NCI-H1436 (cell line): ENCODE measurements at places on chromosomes 6 and 20.

GRCh38 chr6:138101946-138102731 lies 5.1 kb downstream of the PERP start:
- DNase-seq, result no peak

- no peak for DNase-seq
Observed at GRCh38 chr6:103113416-103113815, 1719.9 kb downstream of the GRIK2 start.

DNA sequence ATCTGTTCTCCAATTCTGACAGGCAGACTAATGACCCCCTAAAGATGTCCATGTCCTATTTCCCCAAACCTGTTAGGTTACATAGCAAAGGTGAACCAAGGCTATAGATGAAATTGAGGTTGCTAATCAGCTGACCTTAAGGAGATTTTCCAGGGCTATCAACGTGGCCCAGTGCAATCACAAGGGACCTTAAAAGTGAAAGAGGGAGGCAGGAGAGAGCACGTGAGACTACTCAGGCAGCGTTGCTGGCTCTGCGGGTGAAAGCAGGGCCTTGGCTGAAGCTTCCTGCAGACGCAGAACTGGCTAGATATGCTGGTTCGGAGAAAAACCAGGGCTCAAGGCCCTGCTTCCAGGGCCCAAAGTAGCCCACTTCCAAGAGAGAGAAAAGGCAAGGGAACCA lies 78.7 kb downstream of the NCOA7 start:
- no peak for DNase-seq

- no peak for DNase-seq
Observed at GRCh38 chr6:149046164-149046821, 271.2 kb upstream of the TAB2 start.

DNA sequence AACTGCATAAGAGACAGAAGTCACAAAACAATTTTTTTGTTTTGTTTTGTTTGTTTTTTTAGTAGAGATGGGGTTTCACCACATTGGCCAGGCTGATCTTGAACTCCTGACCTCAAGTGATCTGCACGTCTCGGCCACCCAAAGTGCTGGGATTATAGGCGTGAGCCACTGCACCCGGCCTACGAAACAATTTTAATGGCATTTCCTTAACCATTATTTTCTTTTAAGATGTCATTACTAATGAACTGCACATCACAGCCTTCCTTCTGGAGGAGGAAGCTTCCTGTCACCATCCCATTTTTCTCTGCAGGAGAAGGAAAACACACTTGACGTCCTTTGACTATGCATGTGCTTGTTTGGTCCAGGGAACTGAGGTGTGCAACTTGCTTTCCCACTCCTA lies 125.3 kb upstream of the AKIRIN2 start:
- DNase-seq, result no peak

GRCh38 chr6:36505744-36506534 lies 41.3 kb downstream of the STK38 start:
- no peak for DNase-seq

DNA sequence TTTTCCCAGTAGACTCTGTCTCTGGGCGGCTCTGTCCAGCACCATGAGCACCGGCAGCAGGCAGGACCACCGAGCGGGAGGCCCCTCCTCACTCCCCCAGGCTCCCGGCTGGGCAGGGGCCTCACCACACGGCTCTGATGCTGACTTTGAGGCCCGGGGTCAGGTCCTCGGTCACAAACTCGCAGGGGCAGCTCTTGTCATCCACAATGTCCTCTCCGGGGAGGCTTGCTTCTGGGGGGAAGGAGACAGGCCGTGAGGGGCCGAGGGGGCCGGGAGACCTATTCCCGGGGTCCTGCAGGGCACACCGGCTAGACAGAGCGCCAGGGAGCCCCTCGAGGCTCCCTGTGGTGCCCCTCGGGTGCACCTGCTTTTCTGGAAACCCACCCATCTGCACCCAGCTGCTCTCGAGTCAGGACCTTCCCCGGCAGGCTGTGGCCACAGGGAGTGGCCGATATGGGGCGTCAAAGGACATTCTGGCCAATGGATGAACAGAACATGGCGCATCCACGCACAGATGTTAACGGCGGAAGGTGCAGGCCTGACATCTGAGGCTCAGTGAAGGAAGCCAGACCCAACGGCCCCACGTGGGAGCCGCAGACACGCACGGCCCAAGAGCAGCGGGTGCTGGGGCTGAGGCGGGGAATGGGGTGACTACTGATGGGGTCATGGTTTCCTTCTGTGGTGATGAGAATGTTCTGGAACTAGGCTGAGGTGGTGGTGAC lies 53.0 kb upstream of the CHRNA4 start:
- no peak for DNase-seq

- no peak for DNase-seq
Observed at GRCh38 chr6:116238083-116238482, 15.8 kb downstream of the TSPYL4 start.

DNA sequence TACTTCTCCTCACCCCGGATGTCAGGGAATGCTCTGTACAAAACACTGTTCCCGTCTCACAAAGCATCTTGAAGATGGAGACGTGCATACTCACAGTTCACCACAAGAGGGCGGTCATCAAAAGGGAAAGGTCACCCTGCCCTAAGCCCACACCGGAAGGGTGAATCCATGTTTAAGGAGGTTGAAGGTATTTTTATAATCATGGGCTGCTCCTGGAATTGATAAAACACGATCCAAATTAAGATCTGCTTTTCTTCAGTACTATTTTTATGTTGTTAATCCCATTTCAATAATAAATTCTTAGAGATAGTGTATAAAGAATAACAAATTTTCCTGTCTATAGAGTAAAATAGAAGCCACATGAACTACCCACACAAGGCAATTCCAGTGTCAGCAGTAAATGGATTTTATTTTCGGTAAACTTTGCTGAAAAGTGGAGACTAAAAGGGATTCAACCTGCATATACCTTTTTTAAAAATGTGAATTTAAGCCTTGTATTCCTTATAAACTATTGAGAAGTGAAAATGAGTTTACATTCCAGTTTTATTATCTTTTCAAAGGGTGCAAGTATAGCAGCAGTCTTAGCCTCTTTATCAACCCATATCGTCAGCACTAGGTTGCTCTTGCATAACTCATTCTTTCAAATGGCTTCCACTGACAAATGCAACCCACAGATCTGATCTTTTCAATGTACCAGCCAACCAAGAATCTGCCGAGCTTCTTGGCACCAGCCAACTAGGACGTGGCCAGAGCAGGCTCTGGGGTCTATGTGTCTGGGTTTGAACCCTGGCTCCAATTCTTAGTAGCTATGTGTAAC lies 79.7 kb upstream of the MBOAT1 start:
- DNase-seq, result peak; percentile 79

GRCh38 chr6:136547336-136547735 lies 2.9 kb downstream of the MAP7 start:
- no peak for DNase-seq

DNA sequence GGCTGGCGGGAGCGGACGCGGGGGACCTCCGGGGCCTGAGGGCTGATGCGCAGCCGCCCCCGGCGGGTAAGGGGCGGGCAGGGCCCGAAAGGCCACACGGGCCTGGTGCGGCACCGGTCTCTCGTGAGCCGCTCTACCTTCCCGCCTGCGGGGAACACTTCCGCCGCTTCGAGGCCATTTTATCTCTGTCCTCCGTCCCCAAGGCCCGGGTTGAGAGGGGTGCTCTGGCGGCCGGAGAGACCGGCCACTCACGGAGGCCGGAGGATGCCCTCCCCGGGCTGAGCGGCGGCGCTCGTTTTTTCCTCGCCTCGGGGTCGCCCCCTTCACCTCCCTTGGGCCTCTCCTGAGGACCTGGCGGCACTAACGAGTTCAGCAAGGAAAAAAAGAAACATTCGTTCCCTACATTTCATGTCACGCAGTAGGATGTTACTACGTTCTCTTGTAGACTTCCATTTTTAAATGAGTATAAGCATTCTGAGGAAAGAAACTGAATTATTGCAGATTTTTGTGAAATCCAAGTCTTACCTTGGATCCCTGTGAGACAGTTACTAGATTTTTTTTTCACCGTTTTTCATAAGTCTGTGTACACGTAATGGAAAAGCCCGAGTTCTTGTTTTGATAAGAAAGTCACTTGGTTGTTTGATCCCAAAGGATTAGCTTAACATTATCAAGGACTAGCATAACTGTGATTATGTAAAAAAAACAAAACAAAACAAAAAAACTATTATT lies 575 bp downstream of the WTAP start:
- peak; percentile 40 for DNase-seq

GRCh38 chr20:11901127-11901526 lies 16.6 kb upstream of the BTBD3 start:
- DNase-seq, result no peak

GRCh38 chr20:41133709-41134361 lies 3.5 kb upstream of the PLCG1 start:
- DNase-seq, result no peak

DNA sequence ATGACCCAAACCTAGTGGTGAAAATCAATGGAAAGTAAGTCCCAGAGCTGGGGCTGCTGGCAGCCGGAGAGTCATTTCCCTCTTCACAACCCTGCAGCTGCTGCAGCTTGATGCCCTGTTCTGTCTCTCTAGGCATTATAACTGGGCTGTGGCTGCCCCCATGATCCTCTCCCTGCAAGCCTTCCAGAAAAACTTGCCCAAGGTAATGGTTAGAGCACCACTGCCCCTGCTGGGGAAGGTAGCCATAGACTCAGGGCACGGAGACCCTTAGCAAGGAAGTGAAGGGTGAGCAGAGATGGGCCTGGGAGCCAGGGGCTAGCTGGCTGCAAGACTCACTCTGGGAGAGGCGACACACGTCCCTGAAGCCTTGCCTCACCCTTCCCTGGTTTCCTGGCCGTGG lies 12.0 kb downstream of the LPIN3 start:
- DNase-seq, result no peak

GRCh38 chr20:25158043-25158442 lies 37.5 kb upstream of the ENTPD6 start:
- no peak for DNase-seq

GRCh38 chr6:138844192-138844591 lies 48.3 kb downstream of the ECT2L start:
- DNase-seq, result no peak

GRCh38 chr20:1562622-1563021 lies 5.1 kb upstream of the SIRPD start:
- no peak for DNase-seq

GRCh38 chr6:89443658-89444057 lies 10.7 kb downstream of the ANKRD6 start:
- no peak for DNase-seq

DNA sequence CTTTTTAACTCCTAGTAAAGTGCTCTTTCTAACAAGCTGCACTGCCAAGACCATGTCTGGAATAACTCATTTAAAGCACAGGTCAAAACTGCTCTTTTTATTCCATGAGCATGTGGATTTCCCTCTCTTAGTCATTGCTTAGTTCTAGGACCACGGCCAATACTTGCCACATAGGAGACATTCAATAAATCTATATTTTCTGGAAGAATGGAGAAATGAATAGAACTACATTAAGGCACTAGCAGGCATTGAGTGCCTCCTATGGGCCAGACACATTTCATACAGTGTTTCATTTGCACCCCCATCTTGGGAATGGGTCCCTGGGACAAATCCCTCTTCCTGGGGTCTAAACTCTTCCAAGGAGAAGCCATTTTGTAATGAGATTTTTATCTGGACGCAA lies 552.8 kb upstream of the CITED2 start:
- no peak for DNase-seq

- DNase-seq, result no peak
Observed at GRCh38 chr20:19785983-19786285, 27.9 kb downstream of the RIN2 start.

- DNase-seq, result no peak
Observed at GRCh38 chr6:29989211-29989610, 46.9 kb downstream of the HLA-A start.

DNA sequence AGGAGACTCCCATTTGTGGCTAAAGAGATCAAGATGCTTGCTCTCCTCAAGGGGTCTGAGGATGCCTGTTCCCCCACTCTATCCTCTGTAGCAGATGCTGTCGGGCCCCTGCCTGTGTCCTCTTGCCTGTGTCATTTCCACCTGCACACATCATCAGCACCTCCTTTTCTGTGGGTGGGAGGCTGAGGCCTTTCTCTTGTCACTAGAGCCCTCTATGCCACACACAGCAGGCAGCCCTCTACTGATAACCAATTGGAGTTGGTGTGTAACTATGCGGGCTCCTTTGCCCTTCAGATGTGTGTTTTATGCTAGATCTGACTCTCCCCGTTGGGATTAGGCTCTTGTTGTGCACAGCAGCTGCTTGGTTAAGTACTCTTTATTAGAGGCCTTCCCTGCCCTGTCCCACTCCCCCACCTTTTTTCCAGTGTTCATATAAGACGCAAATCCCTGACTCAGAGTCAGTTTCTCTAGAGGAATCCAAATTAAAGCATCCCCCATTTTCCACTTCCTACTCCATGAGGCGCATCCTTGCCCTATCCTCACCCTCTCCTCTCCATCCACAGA lies 7.7 kb downstream of the TREML2 start:
- peak; percentile 5 for DNase-seq

- DNase-seq, result no peak
Observed at GRCh38 chr6:38149531-38149930, 330.0 kb downstream of the ZFAND3 start.

- DNase-seq, result no peak
Observed at GRCh38 chr6:108690326-108691049, 129.8 kb downstream of the FOXO3 start.

- DNase-seq, result peak; percentile 74
Observed at GRCh38 chr6:155418017-155418761, 37.5 kb downstream of the NOX3 start.

DNA sequence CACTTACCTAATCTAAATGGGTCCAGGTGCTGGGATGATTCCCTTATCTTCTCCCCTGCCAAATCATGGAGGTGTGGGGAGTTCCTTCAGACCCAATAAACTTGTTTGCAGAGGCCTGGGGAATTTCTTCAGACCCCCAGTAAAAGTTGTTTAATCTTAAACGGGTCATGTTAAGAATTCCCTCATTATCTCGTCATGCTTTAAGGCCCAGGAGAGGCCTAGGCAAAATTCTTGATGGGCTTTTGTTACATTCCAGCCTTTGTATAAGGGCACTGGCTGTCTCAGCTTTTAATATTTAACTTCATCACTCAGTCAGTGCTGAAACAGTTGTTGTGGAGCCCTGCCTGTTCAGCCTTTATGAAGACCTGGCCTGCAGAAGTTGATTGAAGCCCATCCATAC lies 11.0 kb upstream of the SLC35B3 start:
- DNase-seq, result no peak

DNA sequence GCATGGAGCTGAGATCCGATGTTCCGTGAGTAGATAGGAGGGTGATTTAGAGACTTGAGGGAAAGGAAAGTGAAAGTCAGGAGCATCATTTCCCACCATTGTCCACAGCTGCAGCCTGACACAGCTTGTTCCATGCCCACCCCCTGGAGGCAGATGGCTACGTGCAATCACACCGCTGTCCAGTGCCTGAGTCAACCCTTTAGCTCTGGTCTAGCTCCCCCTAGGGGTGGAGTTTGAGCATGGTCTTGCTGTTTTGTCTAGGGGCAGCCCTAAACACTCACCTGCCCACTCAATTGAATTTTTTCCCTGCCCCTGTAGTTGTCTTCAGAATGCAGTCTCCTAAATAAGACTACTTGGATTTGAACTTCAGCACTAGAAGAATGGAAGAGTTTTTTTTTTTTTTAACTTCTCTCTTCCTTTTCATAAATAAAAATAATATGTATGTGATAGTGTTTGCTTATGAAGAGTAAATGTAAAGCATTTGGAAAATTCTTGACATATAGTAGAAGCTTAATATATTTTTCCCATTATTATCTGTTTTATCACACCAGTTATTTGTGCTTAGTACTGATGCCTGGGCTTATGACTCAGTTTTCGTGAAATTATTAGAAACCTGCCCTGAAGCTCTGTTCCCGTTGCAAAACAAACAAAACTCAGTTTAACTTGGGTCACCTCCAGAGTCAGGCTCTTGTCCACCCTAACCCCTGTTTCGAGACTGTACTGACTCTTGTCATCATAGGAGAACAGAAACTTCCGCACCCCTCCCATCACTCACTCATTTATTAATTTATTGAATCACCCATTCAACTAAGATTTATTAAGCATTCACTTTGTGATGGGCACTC lies 814.8 kb downstream of the MAFB start:
- peak; percentile 44 for DNase-seq
